ENCODE measurements at places on chromosomes 2 and 18.

- no peak for DNase-seq
Observed at GRCh38 chr18:2901423-2901985, 54.7 kb downstream of the EMILIN2 start.

GRCh38 chr2:236545814-236546480 is 23.7 kb upstream of the ACKR3 start:
- DNase-seq: peak; percentile 43

GRCh38 chr2:168635065-168635577 is 167.3 kb upstream of the NOSTRIN start:
- no peak for DNase-seq

- DNase-seq: no peak
Observed at GRCh38 chr2:28253543-28253942, 139.1 kb upstream of the FOSL2 start.

DNA sequence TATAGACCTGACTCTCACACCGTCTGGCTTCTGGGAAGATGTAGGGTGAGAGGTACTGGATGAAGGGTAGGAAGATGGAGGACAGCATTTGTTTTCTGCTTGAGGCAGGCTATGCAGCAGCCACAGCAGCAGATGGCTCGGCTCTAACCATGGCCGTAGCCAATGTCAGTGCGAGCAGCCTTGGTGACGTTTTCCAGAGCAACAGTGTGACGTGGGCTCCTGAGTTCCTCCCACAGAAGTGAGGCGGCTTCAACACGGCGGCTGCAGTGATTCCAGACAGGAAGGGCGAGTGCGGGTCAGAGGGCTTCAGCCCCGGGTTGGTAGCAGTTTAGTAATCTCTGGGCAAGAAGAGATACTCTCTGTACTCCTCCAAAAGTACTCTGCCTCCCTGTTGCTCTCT is 133.0 kb upstream of the MYT1L start:
- no peak for DNase-seq

GRCh38 chr2:237190966-237191713 is 105.5 kb downstream of the COPS8 start:
- no peak for DNase-seq

GRCh38 chr18:22166069-22166950 is 3.1 kb upstream of the GATA6 start:
- DNase-seq: no peak

DNA sequence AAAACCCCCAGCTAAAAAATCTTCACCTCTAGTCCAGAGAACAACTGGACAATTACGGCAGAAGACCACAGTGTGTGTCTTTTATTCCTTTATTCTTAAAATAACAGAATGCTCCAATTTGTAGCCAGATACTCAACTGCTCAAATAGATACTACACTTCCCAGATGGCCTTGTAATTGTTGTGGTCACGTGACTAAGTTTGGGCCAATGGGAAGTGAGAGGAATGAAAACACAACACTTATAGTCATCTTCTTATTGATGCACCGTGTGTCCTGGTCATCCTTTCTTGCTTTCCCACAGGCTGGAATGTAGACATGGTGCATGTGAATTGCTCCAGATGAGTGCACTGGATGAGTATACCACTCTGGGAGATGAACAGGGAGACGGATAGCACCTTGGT is 145.1 kb downstream of the CDC42EP3 start:
- DNase-seq: no peak

DNA sequence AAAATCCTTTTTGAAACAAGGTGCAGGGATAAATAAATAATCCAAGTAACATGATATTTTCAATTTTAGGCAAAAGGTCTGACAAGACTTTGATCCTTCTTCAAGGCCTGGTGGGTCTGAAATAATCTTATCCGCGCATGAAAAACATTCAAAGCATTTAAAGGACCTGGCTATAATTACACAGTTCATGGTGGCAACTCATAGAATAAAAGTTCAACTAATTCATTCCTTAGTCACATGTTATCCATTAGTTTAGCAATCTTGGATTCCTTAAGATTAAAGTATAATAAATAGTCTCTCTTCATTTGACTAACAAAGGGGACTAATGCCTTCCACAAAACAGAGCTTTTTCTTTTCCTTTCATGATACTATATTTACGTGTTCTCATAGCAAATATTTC is 21.0 kb upstream of the SLC38A11 start:
- no peak for DNase-seq

- no peak for DNase-seq
Observed at GRCh38 chr2:88561646-88562388, 65.4 kb downstream of the EIF2AK3 start.
